ENCODE measurements at places on chromosomes 3 and 15.

GRCh38 chr3:66989860-66990696, 8.0 kb upstream of the KBTBD8 start:
- no peak for DNase-seq

DNA sequence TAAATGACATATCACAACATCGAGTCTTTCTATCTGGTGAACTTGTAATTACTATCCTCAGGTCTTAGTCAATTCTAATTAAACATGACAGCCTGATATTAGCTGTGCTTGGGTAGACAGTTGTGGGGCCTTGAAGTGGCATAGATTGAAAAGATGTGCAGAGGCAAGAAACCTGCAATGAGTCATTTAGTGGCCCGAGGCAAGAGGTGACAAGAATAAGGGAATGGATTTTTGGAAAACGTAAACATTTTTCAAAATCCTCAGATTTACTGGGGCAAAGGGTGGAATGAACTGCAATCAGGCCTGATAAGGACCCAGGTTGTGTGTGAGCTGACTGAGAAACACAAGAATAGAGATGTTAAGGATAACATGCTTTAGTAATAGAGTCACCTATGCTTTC, 29.5 kb upstream of the ULK4 start:
- DNase-seq, result no peak

- DNase-seq, result peak; percentile 41
Measured at GRCh38 chr3:139111392-139112229, 66.9 kb upstream of the PRR23C start.

DNA sequence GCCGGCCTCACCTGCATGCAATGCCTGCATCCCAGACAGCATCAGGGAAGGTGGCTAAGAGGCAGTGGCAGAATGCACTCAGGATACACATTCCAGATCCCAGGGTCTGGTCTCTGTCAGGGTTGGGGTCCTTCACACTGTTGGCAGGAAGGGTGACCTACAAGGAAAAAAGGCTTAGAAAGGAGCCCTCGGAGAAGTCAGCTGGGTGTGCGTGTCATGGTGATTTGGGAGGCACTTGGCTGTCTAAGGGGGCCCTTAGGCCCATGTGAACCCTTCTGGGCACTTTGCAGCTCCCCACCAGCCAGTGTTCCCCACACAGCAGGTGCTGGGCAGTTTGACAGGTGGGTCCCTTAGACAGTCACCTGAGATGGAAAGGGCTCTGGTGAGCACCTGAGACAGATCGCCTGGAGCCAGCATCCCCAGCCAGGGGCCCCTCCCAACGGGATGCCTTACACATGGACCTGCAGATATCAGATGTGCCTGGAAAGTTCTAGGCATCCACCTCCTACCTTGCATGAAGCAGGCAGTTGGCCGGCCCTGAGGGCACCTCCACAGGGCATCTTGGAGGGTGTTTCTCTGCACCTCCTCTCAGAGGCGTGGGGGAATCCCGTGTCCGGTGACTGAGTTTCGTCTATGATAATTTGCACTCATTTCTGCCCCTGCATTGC, 131.6 kb downstream of the LRRK1 start:
- DNase-seq, result no peak

DNA sequence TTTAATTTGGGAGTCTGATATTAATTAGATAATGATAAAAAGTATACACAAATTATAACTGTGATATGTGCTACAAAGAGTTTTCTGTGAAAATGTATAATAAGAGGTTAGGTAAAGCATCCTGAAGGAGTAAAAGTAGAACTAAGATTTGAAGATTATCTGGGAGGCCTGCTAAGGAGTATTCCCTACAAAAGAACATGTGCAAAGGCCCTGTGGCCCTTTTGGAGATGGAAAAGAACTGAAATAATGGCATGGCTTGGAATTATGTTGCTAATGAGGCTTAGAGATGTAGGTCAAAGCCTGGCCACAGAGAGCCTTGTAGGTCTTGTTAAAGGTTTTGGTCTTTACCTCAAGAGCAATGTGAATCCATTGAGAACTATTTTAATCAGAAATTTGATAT, 82.0 kb downstream of the ZIC4 start:
- no peak for DNase-seq

DNA sequence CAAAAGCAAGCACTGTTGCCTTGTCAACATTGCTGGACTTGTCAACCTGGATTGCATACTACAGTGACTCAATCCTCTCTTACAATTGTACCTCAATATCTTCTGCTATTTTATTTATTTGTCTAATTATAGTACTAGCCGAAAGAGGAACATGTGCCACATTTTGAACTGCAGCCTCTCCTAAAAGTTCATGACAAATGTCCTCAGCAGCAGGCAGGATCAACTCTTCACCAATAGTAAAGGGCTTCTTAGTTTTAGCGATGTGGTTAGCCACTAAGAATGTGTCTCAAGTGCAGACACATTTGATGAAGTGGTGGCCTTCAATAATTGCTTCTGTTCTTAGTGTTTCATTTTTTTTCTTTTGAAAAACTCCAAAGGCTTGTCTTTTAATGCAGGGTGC, 13.2 kb downstream of the DOCK3 start:
- DNase-seq, result no peak

- peak; percentile 66 for DNase-seq
Measured at GRCh38 chr3:72161881-72162595, 377.1 kb upstream of the PROK2 start.

DNA sequence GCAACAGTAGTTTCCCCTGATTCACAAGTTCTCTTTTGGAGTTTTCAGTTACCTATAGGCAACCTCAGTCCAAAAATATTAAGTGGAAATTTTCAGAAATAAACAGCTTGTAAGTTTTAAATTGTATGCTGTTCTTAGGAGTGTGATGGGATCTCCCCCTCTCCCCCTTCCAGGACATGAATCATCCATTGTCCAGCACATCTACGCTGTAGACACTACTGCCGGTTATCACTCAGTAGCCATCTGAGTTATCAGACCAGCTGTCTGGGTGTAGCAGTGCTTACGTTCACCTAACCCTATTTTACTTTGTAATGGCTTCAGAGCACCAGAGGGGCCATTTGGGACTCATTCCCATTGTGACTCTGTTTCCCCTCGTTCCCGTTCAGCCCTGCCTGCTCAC, 96.7 kb upstream of the PLXNA1 start:
- no peak for DNase-seq

GRCh38 chr3:125098611-125099291, 43.0 kb upstream of the HEG1 start:
- DNase-seq, result no peak

DNA sequence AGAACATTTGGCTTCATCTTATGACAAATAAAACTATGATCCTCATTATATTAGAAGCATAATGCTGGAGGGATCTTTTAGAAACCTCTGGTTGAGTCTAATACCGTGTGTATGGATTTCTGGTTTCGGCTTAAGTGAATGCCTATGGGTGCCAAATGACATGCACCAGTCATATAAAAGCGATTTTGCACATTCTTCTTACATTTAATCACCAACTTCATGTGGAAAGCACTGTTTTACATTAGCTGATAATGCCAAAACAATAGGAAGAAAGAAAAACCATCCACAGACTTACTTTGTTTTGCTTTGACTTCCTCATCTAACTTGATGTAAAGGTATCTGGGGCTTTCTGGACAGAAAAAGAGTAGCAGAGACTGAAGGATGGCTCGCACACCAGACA, 20.9 kb downstream of the SLC2A2 start:
- DNase-seq, result no peak

All from umbilical cord (tissue), 2 donors.